ENCODE measurements at places on chromosomes 7 and 10. TPM values are rescaled to one million over a fixed set of nuclear protein-coding genes. Genes with fewer than 3 reads are reported as not detected.

The ASB10 gene
- not detected for total RNA-seq

The PLAU gene
- total RNA-seq: 74.1 TPM

The NPC1L1 gene
- total RNA-seq: 0.11 TPM

The TAS2R3 gene
- not detected for total RNA-seq

The ACTL6B gene
- total RNA-seq: not detected

The IKZF1 gene
- not detected for total RNA-seq

The CCL24 gene
- total RNA-seq: not detected

The MRPS33 gene
- 111 TPM for total RNA-seq

The PAX4 gene
- not detected for total RNA-seq

The PTN gene
- not detected for total RNA-seq

The SPDYE17 gene
- not detected for total RNA-seq

The GPR26 gene
- not detected for total RNA-seq

The SPDYE3 gene
- not detected for total RNA-seq
